ENCODE measurements at places on chromosomes 7 and 10. TPM values are rescaled to one million over a fixed set of nuclear protein-coding genes. Genes with fewer than 3 reads are reported as not detected.

The PTPN20 gene
- total RNA-seq = 0.28 TPM

The CALHM1 gene
- not detected for total RNA-seq

The COL13A1 gene
- not detected for total RNA-seq

The TMEM213 gene
- total RNA-seq = not detected

The CYP3A5 gene
- not detected for total RNA-seq

DNA sequence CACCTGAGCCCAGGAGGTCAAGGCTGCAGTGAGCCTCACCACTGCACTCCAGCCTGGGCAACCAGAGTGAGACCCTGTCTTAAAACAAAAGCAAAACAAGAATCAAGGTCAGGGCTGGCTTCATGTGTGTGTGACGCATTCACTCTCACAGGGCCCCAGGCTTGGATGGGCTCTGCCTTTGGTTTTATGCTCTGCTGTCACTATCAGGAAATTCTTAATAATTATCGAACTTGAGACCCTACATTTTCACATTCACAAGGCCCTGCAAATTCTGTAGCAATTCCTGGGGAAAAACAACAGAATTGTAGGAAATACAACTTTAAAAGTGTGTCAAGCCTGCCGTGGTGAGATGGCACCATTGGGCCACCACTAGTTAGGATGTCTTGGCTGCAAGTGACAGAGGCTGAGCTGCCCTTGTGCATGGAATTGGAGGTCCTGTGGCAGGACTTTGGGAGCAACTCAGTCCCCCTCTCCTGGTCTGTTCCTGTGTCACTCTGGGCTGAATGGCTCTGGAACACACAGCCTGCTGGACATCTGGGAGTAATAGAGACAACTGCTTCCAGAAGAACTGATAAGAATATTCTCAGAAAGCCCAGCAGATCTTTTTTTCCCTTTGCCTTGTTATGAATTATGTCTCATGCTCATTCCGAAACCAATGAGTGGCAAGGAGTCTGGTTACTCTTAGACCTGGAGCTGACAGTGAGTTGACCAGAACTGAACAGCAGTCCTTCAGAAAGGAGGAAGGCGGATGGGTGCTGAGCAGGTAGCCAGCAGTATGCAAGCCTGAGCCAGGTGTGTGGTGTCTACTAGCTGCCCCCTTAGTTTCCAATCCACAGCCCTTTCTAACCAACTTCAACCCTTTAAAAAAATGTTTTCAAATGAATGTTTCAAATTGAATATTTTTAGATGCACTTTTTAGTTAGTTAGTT lies 3.6 kb downstream of the UBE2D4 start:
- peaks cover 25% of the 10 kb centered on the region for H3K4me1 ChIP-seq
- DNase-seq = no peak
- H3K27me3 ChIP-seq = no peaks in the 10 kb centered on the region
- peaks cover 8% of the 10 kb centered on the region for H3K36me3 ChIP-seq
- no peak overlapping the region for H3K4me3 ChIP-seq

DNA sequence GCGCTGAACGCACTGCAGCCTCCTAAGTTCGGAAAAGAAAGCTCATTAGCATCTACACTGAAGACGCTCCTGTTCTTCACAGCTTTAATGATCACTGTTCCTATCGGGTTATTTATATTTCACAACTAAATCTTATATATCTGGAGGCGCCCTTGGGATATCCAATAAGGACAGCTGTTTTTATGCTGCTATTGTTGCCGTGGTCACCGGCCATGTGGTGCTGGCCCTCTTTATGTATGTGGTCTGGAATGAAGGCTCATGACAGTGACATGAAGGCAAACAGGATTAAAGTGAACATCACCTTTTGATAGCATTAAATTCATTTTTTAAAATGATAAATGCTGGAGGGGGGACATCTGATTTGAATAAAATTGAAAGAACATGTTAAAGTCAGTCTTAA lies 8.8 kb downstream of the BLVRA start:
- H3K27ac ChIP-seq = no peak overlapping the region
- DNase-seq = no peak
- H3K27me3 ChIP-seq = no peaks in the 10 kb centered on the region
- peaks cover 26% of the 10 kb centered on the region for H3K4me1 ChIP-seq
- peaks cover 16% of the 10 kb centered on the region for H3K36me3 ChIP-seq

DNA sequence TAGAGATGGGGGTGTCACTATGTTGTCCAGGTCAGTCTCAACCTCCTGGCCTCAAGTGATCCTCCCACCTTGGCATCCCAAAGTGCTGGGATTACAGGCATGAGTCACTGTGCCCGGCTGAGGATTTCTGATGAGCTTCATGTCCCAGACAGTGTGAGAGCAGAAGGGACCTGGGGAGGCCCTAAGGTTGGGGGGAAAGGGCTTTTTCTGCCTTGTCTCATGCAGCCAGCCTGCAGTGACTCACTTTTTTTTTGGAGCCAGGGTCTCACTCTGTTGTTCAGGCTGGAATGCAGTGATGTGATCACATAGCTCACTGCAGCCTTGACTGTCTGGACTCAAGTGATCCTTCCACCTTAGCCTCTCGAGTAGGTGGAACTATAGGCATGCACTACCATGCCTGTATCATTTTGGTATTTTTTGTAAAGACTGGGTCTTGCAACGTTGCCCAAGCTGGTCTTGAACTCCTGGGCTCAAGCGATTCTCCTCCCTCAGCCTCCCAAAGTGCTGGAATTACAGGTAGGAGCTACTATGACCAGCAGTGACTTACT lies 14.6 kb downstream of the COL26A1 start:
- peaks cover 9% of the 10 kb centered on the region for H3K27me3 ChIP-seq
- DNase-seq = no peak
- H3K36me3 ChIP-seq = no peaks in the 10 kb centered on the region
- H3K4me3 ChIP-seq = no peak overlapping the region
- no peak overlapping the region for H3K27ac ChIP-seq

DNA sequence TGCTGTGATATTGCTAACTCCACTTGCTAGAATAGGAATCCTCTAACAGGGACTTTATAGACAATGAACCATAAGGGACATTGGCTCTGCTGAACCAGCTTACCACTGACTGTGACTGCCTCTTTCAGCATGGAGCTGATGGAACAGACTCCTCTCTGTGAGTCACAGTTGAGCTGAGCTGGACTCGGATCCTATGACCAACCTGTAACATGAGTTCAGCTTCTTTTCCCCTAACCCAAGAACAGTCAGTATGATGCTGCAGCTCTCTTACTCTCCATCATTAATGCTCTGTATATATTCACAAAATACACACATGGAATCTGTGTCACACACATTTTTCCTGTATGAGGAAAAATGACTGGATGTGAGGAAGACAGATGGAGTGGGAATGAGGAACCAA lies 177.9 kb upstream of the BET1 start:
- peaks cover 3% of the 10 kb centered on the region for H3K27me3 ChIP-seq
- peaks cover 2% of the 10 kb centered on the region for H3K4me1 ChIP-seq
- DNase-seq = no peak

GRCh38 chr10:4141471-4141870 lies 356.5 kb upstream of the KLF6 start:
- H3K4me3 ChIP-seq = no peak overlapping the region
- peaks cover 5% of the 10 kb centered on the region for H3K4me1 ChIP-seq
- peak; percentile 62 for DNase-seq
- peaks cover 3% of the 10 kb centered on the region for H3K36me3 ChIP-seq
- no peak overlapping the region for H3K27ac ChIP-seq

GRCh38 chr10:80506189-80506575 lies 31.5 kb upstream of the SH2D4B start:
- DNase-seq = no peak
- peak overlapping the region; percentile 41 for H3K27ac ChIP-seq
- no peaks in the 10 kb centered on the region for H3K27me3 ChIP-seq
- H3K4me1 ChIP-seq = peaks cover 59% of the 10 kb centered on the region
- H3K4me3 ChIP-seq = no peak overlapping the region

DNA sequence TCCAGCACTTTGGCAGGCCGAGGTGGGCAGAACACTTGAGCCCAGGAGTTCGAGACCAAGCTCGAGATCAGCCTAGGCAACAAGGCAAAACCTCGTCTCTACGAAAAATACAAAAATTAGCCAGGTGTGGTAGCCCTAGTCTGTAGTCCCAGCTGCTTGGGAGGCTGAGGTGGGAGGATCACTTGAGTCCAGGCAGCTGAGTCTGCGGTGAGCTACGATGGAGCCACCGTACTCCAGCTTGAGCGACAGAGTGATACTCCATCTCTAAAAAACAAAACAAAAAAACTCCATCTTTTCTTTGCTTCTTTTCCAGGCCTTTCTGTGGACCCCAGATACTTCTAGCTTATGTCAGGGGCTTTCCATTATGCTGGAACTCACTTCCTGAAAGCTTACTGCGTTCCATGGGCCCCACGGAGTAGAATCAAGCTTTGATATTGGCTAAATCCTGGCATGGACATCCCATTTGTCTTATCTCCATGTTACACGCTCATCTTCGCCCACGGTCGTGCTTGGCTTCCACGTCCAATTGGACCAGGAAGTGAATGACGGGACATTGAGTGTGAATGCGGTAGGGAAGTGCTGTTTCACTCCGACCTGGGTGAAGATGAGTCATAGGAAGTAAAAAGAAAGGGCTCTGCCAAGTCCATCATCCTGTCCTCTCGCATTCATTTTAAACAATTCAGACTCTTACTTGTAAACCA lies 45.7 kb downstream of the FAM171A1 start:
- peaks cover 4% of the 10 kb centered on the region for H3K4me1 ChIP-seq
- DNase-seq = no peak
- H3K4me3 ChIP-seq = no peak overlapping the region
- no peaks in the 10 kb centered on the region for H3K36me3 ChIP-seq

DNA sequence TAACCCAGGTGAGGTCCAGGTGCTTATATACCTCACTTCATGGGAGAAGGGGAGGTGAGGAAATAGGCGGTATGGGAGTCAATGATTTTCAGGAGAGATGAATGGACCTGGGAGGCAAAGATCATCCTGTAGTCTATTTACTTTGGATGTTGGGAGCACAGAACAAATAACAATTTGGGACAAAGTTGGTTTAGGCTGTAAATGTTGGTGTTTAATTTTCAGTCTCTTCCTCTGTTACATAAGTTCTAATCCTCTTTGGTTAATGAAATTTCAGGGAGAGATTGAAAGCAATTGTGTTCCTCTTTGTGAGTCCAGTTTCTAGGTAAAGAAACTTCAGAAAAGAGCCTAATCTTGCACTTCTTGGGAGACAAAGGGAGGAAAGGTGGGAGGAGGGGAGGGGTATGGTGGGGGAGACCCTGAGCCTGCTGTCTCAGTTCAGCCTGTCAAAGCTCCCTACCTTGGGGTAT lies 46.9 kb downstream of the AKR1C4 start:
- no peaks in the 10 kb centered on the region for H3K27me3 ChIP-seq
- no peak overlapping the region for H3K4me3 ChIP-seq
- no peak overlapping the region for H3K27ac ChIP-seq
- H3K4me1 ChIP-seq = no peaks in the 10 kb centered on the region

DNA sequence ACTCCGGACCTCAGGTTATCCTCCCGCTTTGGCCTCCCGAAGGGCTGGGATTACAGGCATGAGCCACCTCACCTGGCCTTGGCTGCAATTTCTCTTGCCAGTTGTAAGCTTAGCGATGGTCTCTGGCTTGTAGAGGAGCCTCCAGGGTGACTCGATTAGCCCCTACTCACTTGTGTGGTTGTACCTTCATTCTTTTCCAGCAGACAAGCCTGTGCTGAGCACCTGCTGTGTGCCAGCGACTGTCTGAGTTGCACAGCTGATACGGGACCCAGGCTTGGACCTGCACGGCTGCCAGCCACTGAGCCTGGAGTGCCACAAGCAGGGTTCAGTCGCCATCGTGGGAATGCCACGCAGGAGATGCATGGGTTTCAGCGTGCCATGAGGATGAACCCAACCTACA lies 42.0 kb upstream of the DNAJB6 start:
- no peaks in the 10 kb centered on the region for H3K27me3 ChIP-seq
- no peak for DNase-seq
- H3K4me1 ChIP-seq = peaks cover 7% of the 10 kb centered on the region
- no peak overlapping the region for H3K4me3 ChIP-seq

GRCh38 chr7:126483972-126484371 lies 768.8 kb downstream of the GRM8 start:
- no peaks in the 10 kb centered on the region for H3K36me3 ChIP-seq
- H3K4me1 ChIP-seq = no peaks in the 10 kb centered on the region
- no peak for DNase-seq
- no peak overlapping the region for H3K27ac ChIP-seq

- no peak overlapping the region for H3K4me3 ChIP-seq
- DNase-seq = no peak
- no peaks in the 10 kb centered on the region for H3K4me1 ChIP-seq
- H3K36me3 ChIP-seq = no peaks in the 10 kb centered on the region
- peaks cover 11% of the 10 kb centered on the region for H3K27me3 ChIP-seq
- no peak overlapping the region for H3K27ac ChIP-seq
These were observed 25.1 kb upstream of the GPR37 start for GRCh38 chr7:124790645-124791044.

DNA sequence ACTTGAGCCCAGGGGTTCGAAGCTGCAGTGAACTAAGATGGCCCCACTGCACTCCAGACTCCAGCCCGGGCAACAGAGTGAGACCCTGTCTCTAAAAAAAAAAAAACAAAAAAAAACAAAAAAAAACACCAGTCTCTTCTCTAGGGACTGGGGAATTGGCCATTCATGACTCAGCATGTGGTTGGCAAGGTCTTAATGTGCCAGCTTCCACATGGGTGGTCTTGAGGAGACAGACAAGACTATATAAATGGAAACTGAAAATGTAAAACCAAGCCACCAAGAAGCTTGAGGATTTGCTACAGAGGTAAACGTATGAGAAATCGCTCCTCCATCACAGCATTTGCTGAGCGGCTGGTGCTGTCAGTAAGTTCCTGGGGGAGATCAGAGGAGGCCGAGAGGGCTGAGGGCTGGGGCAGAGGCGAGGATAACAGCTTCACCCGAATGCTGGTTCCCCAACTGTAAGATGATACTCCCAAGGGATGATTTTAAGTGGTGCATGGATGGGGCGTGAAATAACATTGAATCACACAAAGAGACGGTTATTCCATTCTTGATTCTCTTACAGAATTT lies 128.7 kb downstream of the C10orf105 start:
- DNase-seq = no peak
- H3K27me3 ChIP-seq = peaks cover 8% of the 10 kb centered on the region
- no peak overlapping the region for H3K4me3 ChIP-seq
- no peak overlapping the region for H3K27ac ChIP-seq
- H3K36me3 ChIP-seq = no peaks in the 10 kb centered on the region

DNA sequence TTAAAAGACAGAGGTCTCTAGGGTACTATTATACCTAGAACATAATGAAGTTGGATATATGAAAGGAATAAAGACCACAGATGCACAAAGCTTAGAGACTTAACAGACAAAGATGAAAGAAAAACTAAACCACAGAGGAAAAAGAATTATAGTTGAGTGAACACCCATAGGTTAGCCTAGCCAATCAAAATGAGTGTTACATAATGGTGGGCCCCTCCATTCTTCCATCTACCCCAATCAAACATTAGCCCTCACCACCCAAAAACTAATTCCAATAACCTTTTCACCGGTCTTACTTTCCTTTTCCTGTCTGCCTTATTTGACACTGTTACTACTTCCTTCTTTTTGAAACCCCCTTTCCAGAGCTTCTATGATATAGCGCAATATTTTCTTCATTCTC lies 130.1 kb downstream of the ELMO1 start:
- H3K4me3 ChIP-seq = no peak overlapping the region
- DNase-seq = no peak
- H3K27ac ChIP-seq = no peak overlapping the region
- no peaks in the 10 kb centered on the region for H3K27me3 ChIP-seq
- H3K36me3 ChIP-seq = peaks cover 34% of the 10 kb centered on the region
- H3K4me1 ChIP-seq = peaks cover 16% of the 10 kb centered on the region

- peaks cover 46% of the 10 kb centered on the region for H3K27me3 ChIP-seq
- H3K4me3 ChIP-seq = peak within 1 kb of the TSS; percentile 73
- H3K36me3 ChIP-seq = no peaks in the 10 kb centered on the region
- no peaks in the 10 kb centered on the region for H3K4me1 ChIP-seq
These were observed at the start of gene AMPH for GRCh38 chr7:38630720-38631673. AMPH (minus strand) TSS chr7:38631373; CDS start chr7:38631351, 22 bp downstream.

GRCh38 chr7:115682507-115682906 lies 348.1 kb downstream of the TFEC start:
- no peak overlapping the region for H3K4me3 ChIP-seq
- no peaks in the 10 kb centered on the region for H3K36me3 ChIP-seq
- no peak for DNase-seq

Measured in activated CD4-positive, alpha-beta T cell treated with anti-CD3 and anti-CD28 coated beads, Interleukin-2, amount 10 ng/mL, durations not matched to agents 24 days and 14 days (primary cell).